Stimulated activated CD8-positive, alpha-beta memory T cell treated with anti-CD3 and anti-CD28 coated beads, Interleukin-12 subunit alpha, Interleukin-12 subunit beta, amount 100 ng/mL, for 4 hours (primary cell): ENCODE measurements at places on chromosomes 16 and 17.
A peak's percentile ranks its signal among the peaks of the same experiment; 100 is the strongest.

DNA sequence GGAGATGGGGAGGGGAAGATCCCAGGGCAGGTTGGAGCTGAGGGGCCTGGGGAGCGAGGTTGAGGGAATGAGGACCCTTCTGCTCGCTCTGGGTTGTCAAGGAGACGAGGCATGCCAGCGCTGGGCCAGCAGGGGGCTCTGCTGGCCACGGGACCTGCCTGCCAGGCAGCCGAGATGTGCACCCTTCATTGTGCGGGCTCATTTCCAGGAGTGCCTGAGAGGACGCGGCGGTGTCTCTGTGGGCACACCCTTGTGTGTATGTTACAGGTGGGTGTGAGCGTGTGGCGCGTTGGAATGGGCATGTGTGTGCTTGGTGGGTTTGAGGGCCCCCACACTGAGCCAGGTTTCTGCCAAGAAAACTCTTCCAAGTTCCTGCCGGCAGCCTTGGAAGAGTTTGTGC is 15.9 kb downstream of the ARHGAP23 start:
- DNase-seq = peak; percentile 29

- DNase-seq = no peak
Observed at GRCh38 chr17:61023996-61024395, 346.3 kb downstream of the BCAS3 start.

GRCh38 chr16:189604-190186 is 9.4 kb downstream of the HBQ1 start:
- no peak for DNase-seq

DNA sequence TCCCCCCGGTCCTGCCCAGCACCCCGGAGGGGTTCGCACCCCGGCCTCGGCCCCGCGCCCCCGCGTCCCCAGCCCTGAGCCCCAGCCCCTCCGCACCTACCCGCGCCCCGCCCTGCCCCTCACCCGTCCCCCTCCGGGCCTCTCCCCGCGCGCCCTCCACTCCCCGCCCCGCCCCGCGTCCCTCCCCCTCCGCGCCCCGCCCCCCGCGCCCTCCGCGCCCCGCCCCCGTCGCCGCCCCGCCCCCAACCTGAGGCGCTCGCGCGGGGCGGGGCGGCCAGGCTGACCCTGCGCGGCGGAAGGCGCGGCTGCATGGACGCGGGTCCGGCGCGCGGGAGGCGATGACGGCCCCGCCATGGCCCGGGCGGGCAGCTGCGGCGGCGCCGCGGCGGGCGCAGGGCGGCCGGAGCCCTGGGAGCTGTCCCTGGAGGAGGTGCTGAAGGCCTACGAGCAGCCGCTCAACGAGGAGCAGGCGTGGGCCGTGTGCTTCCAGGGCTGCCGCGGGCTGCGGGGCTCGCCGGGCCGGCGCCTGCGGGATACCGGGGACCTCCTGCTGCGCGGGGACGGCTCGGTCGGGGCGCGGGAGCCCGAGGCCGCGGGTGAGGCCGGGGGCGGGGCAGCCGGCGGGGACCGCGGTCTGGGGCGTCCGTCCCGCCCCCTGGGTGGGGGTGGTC is at the start of gene SPIRE2:
SPIRE2 (plus strand) TSS at position 277 of the 671 bp plus-strand sequence; CDS start at position 353, 76 bp downstream.
- DNase-seq = peak; percentile 38

DNA sequence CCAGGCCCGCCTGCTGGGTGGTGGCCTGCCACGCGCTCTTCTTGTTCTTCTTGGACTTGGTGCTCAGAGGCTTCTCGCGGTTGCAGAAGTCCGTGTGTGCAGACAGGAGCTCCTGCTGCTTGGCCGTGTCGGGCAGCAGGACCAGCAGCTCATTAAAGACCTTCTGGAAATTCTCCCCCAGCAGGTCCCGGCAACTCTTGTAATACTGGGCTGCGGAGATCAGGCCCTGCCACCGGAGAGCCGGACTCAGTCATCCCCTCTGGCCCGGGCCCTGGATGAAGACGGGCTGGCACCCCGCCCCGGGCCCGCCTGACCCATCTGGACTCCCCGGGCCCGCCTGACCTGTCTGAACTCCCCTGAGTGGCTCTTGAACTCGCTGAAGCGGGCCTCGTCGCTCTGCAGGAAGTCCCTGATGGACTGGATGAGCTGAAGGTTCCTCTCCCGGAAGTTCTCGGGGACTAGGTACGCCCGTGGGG is 8.6 kb downstream of the SYNGR3 start:
- DNase-seq = no peak

GRCh38 chr17:2624292-2624731 is 30.9 kb downstream of the PAFAH1B1 start:
- DNase-seq = no peak

DNA sequence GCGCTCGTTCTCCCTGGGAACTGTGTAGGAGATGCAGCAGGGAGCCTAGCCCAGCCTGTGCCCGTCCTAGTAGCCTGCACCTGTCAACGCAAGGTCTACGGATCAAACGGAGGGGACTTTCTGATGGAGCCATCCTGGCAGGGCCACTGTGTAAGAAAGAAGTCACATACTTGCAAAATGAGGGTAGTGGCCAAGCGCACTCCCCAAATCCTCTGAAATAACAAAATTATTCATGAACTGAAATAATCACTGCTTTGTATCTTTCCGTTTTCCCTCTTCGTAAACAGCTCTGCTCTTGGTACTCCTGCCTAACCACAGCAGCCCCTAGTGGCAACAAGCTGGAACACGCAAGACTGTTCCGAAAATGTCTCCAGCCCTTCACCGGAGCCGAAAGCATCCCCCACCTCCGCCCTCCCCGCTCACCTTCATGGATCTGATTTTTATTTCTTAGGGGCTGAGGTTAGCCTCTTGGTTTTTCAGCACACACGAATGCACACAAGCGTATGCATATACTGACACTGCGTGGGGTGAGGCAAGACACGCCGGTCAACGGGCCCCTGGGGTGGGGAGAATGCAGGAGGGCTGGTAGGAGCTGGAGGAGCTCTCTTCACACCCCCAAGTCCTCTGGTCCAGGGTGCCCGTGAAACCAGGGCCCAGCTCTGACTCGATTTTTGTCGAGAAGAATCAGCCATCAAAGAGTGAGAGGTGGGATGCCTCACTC is 100.8 kb downstream of the ABCC12 start:
- no peak for DNase-seq

GRCh38 chr16:275041-275641 is 603 bp downstream of the RGS11 start:
- no peak for DNase-seq

- no peak for DNase-seq
Observed at GRCh38 chr16:77238593-77238992, 39.4 kb downstream of the SYCE1L start.

DNA sequence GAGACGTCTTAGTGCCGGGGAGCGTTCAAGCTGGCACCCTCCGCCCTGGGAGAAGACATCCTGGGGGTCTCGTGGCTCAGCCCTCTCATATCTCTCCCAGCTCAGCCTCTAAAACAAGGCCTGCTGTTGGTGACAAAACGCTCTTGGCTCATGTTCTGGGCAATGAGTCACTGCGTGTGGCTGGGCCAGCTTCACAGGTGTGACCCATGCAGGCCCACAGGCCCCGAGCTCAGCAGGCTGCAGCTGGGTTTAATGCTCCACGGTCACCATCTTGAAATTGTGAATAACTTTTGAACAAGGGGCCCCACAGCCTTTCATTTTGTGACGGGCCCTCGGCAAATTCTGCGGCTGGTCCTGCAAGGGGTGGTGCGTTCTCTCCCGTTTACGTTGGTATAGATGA is 22.4 kb downstream of the GAA start:
- no peak for DNase-seq

DNA sequence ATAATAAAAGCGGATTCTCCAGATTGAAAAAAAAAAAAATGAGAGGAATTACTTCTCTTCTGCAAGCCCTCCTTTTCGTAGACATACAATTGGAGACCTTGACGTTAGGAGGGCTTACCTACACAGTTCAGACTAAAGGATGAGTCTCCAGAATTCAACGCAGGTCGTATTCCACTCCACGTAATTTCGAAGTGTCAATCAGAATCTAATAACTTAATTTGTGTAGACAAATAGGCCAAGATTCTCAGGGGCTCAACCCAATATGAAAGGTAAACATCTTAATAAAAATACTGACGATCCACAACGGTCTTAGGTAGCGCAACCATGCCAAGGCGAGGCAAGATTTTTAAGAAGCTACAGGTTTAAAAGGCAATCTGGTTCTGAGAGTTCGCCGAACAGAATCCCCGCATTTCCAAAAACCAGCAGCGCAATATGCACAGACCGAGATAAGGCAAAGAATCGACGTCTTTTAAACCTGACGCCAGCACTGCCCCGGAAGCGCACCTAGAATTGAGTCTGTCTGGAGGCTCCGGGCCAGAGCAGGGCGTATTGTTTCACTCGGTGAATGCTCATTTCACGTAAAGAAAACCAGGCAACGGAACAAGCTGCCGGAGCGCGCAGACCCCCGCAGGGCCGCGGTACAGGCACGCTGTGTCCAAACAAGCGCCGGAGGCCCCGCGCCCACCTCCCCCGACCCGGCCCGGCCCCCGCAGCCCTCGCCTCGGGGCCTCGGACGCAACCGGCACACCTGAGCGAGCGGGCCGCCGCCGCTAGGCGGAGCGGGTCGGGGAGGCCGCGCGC is 623 bp downstream of the MBTPS1 start:
- DNase-seq = no peak

- peak; percentile 27 for DNase-seq
Observed at GRCh38 chr17:17356149-17356930, 53.2 kb downstream of the NT5M start.

DNA sequence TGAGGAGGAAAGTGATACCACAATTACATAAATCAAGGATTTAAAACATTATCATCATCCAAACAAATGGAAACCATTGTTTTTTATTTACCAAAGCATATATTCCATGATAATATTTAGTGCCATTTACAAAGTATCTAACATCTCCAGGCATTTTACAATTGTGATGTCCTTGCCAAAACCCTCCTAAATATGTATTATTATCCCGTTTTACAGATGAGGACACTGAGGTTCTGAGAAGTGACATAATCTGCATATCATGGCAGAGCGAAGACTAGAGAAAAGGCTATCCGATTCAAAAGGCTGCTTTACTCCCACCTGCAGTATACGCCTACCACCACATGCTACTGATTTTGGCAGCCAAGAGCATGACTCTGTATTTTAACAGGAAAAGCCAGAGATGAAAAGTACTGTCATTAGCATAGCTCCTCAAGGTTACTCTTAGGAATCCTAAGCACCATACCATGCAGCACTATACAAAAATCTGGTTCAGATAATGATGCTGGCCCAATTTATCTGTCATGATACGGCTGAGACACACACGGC is 301.4 kb downstream of the CA10 start:
- no peak for DNase-seq

DNA sequence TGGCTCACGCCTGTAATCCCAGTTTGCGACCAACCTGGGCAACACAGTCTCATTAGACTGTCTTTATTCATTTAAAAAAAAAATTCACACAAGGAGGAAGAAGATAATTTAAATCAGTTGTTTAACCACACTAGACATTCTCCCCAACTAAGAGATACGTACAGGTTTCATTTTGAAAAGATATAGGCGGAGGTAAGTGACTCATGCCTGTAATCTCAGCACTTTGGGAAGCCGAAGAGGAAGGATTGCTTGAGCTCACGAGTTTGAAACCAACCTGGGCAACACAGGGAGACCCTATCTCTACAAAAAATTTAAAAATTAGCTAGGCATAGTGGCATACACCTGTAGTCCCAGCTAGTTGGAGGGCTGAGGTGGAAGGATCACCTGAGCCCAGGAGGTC is 5.3 kb downstream of the CMTM4 start:
- DNase-seq = no peak

- DNase-seq = no peak
Observed at GRCh38 chr17:17661834-17662385, 19.3 kb upstream of the RAI1 start.

DNA sequence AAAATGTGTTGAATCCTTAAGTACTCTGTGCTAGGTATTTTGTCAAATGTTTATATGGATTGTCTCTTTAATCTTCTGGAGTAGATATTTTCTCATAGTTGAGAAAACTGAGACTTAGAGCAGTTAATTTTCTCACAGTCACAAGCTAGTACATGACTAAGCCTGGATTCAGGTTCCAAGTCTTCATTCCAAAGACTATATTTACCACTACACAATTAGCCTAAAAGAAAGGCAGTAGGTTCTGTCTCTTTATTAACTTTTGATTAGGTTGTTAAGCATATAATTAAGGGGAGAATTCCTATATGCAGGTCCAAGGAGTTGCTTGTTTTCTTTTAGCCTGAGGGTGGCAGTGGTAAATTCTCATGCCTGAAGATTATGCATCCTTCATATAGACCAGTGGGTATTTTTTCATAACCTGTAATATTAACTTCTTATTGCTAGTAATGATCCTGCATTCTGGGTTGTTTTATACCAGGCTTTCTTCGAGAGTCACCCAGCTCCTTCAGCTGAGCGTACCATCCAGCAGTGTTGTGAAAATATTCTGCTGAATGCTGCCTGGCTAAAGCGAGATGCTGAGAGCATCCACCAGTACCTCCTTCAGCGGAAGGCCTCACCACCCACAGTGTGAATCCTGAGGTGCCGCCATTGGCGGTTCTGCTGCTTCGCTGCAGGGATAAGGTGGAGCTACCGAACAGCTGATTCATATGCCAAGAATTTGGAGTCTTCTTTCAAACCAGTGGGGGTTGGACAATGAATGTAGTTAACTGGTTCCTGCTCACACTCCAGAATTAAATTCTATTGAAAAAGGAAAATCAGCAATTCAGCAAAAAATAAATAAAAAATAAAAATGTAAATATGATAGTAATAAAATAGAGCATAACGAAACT is 28.2 kb upstream of the KPNB1 start:
- DNase-seq = no peak

- no peak for DNase-seq
Observed at GRCh38 chr17:28912281-28912937, 9.5 kb upstream of the DHRS13 start.

DNA sequence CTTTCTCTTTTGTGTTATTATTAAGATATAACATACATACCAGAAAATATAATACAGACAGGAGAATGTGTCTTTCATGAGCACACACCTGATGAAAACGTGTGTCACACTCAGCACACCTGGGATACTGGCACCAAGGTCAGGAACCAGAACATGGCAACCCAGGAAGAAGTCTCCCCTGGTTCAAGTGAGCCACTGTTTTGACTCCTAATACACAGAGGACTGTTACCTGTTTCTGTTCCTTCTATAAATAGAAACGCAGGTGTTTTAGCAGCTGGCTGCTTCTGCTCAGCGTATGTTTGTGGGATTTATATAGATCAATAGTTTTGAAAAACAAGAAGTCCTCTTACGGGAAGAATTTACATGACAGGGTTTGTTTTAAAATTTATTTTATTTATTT is 3.5 kb downstream of the SEC14L1 start:
- DNase-seq = no peak

GRCh38 chr17:74736513-74737298 is at the start of gene RAB37:
Gene RAB37 (plus strand): TSS chr17:74737256. CDS start chr17:74737273, 17 bp downstream.
- DNase-seq = peak; percentile 38

DNA sequence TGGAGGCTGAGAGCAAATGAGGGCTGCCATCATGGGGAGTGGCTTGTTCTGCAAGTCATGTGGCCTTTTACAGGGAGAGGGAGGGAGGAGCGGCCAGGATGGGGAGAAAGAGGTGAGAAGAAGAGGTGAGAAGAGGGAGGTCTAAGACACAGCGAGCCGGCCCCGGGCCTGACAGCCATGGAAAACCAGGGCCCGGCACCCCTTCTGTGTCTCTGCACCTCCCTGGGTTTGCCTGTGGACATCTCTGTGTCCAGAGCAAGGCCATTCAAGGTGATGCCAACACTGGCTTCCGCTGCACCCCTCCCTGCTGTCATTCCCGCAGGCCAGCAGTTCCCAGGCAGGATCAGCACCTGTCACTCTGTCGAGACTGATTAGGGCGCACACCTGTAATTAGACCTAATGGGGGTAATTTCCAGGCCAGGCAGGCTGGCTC is 75.6 kb downstream of the MGAT5B start:
- DNase-seq = no peak

- DNase-seq = no peak
Observed at GRCh38 chr17:69018022-69018615, 42.6 kb downstream of the ABCA9 start.
